ENCODE measurements at places on chromosomes 6 and 20. TPM values are rescaled to one million over a fixed set of nuclear protein-coding genes. Genes with fewer than 3 reads are reported as not detected.

- DNase-seq = peak; percentile 65
Observed at GRCh38 chr6:31769684-31770371, 7.3 kb downstream of the VWA7 start.

FAM83C gene
- total RNA-seq = not detected

GRCh38 chr20:52621401-52621800 lies 350.8 kb upstream of the TSHZ2 start:
- peak; percentile 74 for DNase-seq

GRCh38 chr20:48791666-48792071 lies 36.1 kb downstream of the PREX1 start:
- DNase-seq = peak; percentile 66

GSTA4 gene
- 40.6 TPM for total RNA-seq

DNA sequence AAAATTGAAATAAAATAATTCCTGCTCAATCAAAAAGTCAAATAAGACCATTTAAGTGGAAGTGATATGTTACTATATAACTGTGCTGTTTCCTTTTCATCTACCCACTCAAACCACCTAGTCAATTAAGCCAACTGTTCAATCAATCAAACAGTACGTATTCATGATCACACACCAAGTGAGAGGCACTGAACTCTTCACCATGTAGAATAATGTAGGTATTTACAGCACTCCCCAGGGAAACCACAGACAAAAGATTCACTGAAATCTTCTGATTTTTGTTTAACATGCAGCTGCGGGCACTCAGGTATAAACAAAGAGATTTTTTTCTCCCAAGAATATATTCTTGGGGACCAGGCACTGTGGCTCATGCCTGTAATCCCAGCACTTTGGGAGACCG lies 21.3 kb upstream of the OPRM1 start:
- no peak for DNase-seq

- peak; percentile 59 for DNase-seq
Observed at GRCh38 chr6:30194797-30195690, 18.2 kb downstream of the TRIM26 start.

BHLHE23 gene
- total RNA-seq = not detected

GRCh38 chr6:134074151-134075055 lies 22.0 kb upstream of the SLC2A12 start:
- DNase-seq = no peak

DNA sequence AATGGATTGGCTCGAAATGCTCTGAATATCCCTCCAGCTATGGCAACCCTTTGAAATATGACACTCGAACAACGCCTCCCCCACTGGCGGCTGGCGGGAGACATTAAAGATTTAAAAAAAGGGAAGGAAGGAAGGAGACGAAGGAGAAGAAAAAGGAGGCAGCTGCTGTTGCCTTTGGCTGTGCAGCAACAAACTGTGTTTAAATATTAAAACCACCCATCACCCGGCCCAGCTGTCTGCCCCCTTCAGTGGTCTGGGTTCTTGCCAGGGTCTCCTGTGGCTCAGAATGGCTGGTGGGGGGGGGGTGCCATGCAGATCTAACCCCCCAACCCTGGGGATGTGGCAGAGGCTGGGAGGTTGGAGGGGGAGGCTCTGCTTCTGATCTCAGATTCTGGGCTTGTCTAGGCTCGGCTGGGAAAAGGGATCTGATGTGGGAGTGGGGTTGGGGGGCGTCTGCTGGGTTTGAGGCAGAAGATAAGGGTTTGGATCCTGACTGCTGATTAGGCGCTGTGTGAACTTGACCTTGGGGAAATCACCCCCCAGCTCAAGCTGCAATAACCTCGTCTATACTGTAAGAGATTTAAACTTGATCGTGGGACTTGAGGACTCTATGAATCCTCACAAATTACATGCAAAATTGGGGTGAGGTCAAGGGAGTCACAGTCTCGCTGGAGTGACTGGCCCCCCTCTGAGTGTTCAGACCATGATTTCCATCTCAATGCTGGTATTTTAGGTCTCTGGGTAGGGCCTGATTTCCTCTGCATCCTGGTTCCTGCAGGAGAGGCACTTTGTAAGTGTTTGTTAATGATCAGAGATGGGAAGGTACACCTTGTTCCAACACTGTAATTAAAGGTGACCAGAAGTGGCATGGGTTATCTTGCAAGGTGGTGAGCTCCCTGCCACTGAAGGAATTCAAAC lies 40.3 kb upstream of the BLCAP start:
- peak; percentile 94 for DNase-seq

- no peak for DNase-seq
Observed at GRCh38 chr6:157517601-157518359, 136.8 kb downstream of the ZDHHC14 start.

All from myocyte (in vitro differentiated cells).